Left renal cortex interstitium (tissue), 4 donors: ENCODE measurements at places on chromosomes 4 and X.

DNA sequence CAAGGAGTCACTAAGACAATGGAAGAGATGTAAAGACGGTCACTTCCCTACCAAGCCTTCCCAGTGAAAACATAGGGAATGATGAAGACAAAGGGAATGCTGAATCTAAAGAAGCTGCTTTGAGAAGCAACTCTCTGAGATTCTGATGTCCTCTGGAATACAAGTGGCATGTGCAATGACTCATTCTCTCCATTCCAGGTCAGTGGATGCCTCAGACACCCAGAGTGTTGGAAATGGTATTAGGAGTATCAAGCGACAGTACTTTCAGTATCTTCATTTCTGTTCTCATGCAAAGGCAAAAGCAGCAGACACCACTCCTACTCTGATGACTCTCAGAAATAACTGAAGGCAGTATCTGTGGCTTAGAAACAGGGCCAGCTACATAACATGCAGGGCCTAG is 102.6 kb downstream of the FSTL5 start:
- no peak for DNase-seq

DNA sequence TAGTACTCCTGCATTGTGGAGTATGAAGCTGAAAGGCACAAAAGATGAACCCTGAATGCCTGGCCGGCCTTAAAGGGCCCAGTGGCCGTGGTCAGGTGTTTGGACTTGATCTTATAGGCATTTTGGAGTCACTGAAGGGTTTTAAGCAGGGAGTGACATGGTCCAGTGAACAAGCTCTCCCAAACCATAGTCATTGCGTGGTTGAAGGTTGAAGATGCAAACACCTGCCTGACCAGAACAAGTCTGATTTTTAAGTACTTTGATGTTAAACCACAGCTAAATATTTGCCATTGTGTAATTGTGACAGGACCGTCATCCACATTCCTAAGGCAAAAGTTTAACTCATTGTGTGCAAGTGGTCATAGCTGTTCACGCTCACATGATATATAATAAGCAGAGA is 3.3 kb downstream of the STK32B start:
- DNase-seq = no peak

GRCh38 chrX:108018656-108019381 is 26.0 kb upstream of the VSIG1 start:
- no peak for DNase-seq

DNA sequence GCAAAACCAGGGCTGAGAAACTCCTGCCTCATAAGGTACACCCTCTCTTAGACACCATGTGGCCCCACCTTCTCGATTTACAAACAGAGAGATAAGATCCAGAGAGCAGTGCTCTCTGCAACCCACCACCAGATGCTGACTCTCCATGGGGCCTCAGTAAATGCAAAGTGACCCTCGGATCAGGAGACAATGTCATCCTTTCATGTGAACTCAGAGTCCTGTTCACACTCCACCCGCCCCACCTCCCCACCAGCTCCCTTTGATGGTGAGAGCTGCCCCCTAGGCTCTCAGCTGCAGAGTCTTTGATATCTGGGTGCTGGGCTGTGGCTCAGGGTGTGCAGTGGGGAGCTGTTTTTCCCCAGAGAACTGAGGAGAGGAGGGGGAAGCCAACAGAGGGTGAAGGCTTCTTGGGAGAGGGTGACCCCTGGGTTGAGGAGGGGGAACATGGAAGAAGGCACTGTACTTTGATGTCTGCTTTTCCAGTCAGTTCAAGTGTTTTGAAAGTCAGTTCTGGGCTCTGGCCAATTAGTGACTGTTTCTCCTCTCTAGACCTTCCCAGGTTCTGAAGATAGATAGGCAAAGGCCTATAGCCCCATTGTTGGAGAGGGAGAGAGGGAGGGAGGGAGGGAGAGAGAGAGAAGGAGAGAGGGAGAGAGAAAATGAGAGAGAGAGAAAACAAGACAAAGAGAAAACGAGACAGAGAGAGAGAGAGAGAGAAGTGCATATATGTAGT is 88.2 kb downstream of the SCD5 start:
- no peak for DNase-seq

GRCh38 chr4:94221916-94222315 is 14.3 kb downstream of the SMARCAD1 start:
- no peak for DNase-seq

- no peak for DNase-seq
Observed at GRCh38 chr4:138902705-138903104, 112.9 kb upstream of the NOCT start.

DNA sequence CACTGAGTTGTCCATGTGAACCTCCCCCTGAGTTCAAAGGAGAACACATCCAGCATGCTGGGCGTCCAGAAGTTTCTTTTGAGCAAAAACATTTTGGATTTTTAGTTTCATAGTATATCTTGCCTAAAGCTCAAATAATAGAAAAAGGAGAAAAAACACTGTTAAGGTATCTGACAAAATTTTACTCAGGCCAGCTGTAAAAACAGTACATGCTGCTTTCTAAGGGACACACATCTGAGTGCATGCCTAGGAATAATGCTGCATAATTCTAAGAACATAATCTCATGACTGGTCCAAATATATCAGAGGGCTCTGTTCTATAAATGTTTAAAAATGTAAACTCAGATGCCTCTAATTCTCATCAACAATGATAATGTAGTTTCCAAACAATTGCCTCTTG is 561.3 kb upstream of the INTU start:
- DNase-seq = no peak

GRCh38 chr4:163111588-163111987 is 55.1 kb downstream of the NAF1 start:
- peak; percentile 2 for DNase-seq

DNA sequence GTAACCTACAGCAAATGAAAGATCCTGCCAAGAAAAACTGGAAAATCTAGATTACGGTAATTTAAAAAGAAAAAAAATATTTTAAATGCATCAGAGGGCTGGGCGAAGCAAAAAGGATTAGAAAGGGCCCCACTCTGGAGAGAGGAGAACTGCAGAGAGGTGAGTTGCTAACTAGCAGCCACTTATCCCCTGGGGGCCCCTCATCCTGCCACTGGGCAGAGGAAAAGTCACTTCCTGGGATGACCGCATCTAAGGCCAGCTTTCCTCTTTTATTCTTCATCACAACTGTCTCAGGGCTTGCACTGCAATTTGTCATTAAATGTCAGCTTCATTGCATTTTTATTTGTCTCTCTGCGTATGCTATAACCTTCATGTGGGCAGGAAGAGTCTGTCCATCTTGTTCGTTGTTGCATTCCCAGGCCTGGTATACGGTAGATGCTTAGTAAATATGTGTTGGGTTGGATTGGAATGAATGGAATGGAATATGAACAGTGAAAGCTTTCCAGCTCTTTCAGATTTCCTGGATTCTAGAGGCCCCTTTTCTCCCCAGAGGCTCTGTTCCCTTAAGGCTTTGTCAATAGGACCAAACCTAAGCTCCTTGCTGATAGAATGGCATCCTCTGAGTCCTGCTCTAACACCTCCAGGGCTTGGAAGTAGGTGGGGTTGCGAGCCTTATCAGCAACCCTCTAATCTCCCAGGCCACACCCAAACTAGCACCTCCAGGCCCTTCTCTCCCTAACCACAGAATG is 58.9 kb downstream of the TLR10 start:
- no peak for DNase-seq

DNA sequence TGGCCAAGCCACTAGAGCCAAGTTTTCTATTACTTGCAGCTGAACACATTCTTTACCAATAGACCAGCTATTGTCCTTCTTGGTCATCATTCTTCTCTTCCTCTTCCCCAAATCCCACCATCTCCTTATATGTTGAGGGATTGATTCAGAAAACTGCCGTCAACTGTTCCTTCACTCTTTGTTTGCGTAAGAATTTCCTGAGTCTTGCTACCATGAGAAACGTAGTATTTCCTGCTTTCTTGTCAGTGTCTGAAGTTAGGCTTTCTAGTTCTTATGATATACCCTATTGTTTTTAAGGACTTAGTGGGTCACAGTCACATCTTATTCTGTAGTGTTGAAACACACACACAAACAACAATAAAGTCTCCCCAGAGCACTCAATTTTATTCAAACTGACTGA is 20.1 kb downstream of the IGFBP7 start:
- DNase-seq = no peak

- DNase-seq = no peak
Observed at GRCh38 chrX:139052461-139052860, 340.9 kb upstream of the FGF13 start.
